ENCODE measurements at places on chromosomes 7 and 10.

- no peak for DNase-seq
Observed at GRCh38 chr7:43771128-43771527, 12.6 kb downstream of the BLVRA start.

GRCh38 chr7:40008223-40008815, 58.3 kb downstream of the CDK13 start:
- DNase-seq = peak; percentile 85

- DNase-seq = no peak
Observed at GRCh38 chr10:124842721-124843120, 41.1 kb downstream of the ABRAXAS2 start.

- DNase-seq = no peak
Observed at GRCh38 chr7:27423290-27423689, 180.7 kb downstream of the EVX1 start.

DNA sequence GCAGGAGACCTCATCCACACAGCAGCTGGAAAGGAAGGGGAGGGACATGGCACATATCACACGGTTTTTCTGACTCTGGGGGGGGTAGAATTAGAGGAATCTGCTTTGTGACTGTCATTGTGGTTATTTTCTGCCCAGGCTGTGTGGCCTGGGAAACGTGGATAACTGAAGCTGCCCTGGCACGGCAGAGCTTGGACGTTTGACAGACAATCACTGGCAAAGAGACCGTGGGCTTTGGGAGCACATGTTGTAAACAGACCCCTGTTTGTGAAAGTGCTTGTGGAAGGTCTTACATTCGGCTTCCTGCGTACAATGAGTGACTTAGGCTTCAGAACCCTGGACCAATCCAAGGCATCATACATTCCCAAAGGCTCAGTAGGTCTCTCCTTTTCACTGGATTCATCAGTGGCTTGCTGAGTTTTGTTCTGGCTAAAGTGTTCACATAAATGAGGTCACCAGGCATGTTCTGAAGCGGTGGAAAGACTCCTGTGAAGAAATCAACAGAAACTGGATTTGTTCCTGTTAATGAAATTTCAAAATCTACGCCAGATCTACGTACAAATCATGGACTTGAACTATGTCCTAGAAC, 188.2 kb downstream of the TEX36 start:
- DNase-seq = no peak

GRCh38 chr7:76515999-76516443, 5.7 kb downstream of the UPK3B start:
- DNase-seq = peak; percentile 42

GRCh38 chr10:124214610-124215375, 121.4 kb upstream of the CHST15 start:
- no peak for DNase-seq

- DNase-seq = peak; percentile 56
Observed at GRCh38 chr7:12771378-12771877, 84.0 kb downstream of the ARL4A start.

DNA sequence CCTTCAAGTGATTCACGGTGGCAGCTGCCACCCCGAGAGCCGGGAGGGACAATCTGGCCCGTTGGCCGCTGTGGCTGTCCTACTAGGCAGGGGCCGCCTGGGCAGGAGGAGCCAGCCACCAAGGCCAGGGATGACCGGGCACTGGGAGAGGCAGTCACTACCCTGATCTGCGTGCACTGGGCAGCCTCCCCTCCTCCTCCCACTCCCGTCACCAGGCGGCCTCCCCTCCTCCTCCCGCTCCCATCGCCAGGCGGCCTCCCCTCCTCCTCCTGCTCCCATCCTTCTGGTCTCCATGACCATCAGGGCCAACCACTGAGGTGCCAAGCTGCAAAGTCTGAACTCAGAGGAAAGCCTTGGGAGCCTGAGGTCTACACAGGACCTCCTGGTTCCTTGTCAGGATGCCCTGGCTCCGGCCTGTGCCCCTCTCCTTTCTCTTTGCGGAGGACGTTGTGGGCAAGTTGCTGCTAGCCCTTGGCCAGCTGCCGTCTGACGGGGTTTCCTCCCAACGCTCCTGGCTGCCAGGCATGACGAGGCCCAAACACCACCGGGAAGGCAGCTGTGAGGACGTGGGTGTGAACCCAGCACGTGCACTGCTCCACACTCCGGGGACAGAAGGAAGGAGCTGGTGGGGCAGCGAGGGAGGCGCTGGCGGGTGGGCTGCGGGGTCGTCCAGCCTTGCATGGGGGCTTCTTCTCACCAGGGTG, 131.1 kb downstream of the WDR37 start:
- DNase-seq = no peak

DNA sequence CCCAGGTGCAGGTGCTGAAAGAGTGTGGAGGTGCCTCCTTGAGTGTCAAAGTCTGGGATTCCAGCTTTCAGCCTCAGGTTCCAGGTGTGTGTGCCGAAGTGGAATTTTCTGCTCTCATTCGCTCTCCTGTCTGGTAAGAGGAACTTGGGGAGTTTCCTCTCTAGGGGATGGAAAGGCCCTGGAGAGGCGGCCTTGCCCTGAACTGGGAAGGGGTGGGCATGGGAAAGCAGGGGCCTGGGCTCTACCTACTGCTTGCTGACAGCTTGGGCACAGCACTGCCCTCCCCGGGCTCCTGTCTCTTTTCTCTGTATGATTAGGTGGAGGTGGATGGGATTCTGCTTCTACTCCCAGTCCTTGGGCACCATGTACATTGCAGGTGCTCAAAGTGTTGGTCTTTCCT, 192.8 kb downstream of the ZNF716 start:
- DNase-seq = no peak

DNA sequence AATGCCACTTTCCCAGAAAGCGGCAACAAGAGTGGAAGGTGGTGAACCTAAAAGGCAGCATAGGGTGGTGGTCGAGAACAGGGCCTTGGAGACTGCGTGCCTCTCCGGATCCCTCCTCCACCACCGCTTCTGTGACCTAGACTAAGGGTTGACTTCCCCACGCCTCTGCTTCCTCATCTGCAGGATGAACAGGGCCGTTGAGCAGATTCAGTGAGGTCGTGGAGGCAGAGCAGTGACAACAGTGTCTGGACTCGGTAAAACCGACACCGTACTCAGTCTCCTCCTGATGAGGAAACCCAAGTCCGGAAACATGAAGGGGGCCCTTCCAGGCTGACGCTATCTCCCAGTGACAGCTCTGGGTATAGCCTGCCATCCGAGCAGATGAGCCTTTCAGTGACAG, 162.6 kb downstream of the CELF2 start:
- DNase-seq = no peak

GRCh38 chr7:11753433-11753832, 78.6 kb downstream of the THSD7A start:
- no peak for DNase-seq

DNA sequence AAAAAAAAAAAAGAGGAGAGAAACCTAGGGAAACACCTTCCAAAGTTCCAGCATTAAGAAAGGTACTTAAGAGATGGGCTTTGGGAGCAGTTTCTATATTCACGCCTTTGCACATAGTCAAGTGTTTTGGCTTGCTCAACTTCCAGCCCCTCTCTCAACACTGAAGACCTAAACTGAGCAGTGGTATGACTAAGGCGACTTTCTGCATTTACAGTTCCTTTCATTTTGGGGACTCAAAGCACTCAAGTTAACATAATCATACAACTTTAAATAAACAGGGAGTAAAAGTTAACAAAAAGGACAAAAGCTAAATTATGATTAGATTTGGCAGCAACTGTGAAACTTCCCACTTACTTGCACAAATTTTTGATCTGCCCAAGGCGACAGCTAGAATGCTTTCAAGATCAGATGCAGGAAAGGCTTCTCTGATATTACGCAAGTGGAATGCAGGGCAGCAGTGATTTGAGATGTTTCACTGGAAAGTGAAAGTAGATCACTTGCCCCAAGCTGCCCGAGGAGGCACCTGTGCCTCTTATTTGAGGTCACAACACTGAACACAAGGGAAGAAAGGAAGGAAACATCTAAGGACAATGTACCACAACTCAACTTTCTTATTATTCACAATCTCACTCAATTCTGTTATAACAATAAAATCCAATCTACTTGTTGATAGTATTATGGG, 199.5 kb downstream of the SKAP2 start:
- peak; percentile 17 for DNase-seq

GRCh38 chr7:143320620-143321019, 4.7 kb downstream of the CLCN1 start:
- no peak for DNase-seq

- DNase-seq = peak; percentile 36
Observed at GRCh38 chr7:139034855-139035585, 822 bp downstream of the ZC3HAV1L start.

- no peak for DNase-seq
Observed at GRCh38 chr7:92788559-92789183, 47.7 kb downstream of the CDK6 start.

GRCh38 chr10:119339109-119339508, 131.7 kb downstream of the GRK5 start:
- no peak for DNase-seq

GRCh38 chr7:3176112-3177000, 124.7 kb upstream of the SDK1 start:
- DNase-seq = no peak

DNA sequence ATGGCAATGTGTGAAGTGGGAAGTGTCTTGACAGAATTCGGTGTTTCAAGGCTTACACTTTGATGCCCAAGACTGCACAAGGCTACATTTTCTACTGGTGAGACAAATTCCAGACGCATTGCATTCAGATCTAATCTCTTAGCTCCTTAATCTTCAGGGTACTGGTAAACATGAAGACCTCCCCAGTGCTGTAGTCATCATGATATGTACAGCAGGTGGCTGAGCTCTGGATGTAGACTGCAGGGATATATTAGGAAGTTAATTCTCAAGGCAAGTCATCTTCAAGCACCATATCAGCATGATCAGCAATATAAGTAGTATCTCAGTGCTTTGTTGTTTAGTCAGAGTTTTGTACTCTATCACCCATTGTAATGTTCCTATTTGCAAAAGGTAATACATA, 61.8 kb downstream of the IKZF1 start:
- DNase-seq = no peak

DNA sequence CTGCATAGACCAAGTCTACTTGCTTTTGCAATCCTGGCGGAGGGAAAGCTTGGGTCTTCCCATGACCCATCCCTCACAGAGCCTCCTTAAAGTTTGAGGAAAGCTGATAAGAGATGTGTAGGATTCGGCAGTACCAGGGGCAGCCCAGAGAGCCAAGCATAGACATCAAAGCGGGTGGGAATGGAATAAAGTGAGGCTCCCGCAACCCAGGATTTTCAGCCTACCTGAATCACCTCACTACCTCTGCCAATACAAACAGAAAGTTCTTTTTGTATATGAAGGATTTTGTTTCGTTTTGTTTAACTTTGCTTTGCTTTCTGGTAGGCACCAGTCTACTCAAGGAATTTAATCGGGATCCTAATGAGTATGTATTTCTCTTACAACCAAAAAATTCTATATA, 451.7 kb downstream of the PLXNA4 start:
- DNase-seq = no peak

GRCh38 chr10:103077020-103077419, 116.1 kb downstream of the NT5C2 start:
- DNase-seq = no peak

GRCh38 chr7:140284062-140284461, 107.3 kb upstream of the KDM7A start:
- no peak for DNase-seq

- no peak for DNase-seq
Observed at GRCh38 chr10:125699562-125700143, 16.7 kb upstream of the TEX36 start.

DNA sequence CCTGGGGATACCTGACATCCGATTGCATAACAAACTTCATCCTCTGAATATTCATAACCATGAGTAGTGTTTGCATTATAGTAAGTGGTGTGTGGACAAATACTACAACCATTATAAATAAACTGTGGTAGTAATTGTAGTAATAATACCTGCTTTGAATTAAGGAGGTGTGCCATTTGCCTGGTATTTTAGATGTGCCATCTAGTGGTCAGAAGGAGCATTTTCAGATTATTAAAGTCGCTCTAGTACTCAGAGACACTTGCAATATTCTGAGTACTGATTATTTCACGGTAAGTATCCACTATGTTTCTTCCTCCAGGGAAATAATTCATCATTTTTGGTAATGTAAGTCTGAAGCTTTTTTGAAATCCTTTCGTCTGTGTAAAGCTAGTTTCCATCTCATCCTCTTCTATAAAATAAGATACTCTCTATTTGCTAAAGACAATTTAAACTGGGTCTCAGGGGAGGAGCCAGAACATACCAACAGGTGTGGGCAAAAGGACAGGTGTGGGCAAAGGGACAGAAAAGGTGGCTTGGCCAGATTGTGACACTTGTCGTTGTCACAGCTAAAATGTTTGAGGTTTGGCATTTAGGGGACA, 115.3 kb upstream of the WDR11 start:
- DNase-seq = peak; percentile 45

DNA sequence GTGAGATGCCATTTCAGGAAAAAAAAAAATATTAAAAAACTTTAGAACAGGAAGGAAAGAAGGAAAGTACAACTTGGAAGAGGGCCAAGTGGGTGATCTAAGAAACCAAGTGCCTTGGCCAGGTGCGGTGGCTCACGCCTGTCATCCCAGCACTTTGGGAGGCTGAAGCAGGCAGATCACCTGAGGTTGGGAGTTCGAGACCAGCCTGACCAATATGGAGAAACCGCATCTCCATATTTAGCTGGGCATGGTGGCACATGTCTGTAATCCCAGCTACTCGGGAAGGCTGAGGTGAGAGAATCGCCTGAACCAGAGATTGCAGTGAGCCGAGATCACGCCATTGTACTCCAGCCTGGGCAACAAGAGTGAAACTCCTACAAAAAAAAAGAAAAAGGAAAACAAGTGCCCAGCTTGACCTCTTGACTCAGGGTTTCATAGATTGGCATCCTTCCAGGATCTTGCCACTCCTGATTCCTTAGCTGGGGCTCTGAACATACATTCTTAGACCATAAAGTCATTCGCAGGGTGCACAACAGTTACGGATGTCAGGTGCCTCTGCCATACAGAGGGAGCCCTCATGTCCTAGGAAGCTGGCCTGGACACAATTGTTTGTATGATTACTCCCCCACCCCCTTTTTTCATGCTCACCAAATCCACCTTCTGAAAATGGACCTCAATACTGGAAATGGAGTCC, 2.1 kb upstream of the GUSB start:
- DNase-seq = no peak

DNA sequence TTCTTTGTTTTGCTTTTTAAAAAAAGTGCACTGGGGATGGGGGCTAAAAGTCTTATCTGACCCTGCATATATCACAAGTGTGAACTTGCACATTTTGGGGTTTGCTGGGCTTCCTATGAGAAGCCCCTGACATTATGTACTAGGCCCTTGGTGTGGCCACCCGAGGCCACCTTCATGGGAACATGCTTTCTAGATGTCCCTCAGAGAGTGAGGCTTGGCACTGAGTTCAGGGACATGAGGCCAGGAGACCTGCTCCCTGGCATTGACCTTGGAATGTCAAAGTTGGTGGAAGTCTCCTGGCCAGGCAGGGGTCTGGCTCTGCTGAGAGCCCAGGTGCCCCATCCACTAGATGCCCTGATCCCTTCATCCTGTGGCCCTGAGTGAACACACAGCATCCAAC, 536.2 kb downstream of the TCERG1L start:
- no peak for DNase-seq

GRCh38 chr10:4427532-4427931, 398.5 kb upstream of the AKR1E2 start:
- no peak for DNase-seq

GRCh38 chr10:131271195-131271880, 40.2 kb downstream of the TCERG1L start:
- no peak for DNase-seq

All from cardiac fibroblast (primary cell).